ENCODE measurements at places on chromosomes 16 and 17.

- DNase-seq, result no peak
Measured at GRCh38 chr17:29216856-29217255, 29.8 kb upstream of the CRYBA1 start.

GRCh38 chr16:21301895-21302291 is 23.8 kb upstream of the CRYM start:
- no peak for DNase-seq

GRCh38 chr16:87042551-87043230 is 274.5 kb downstream of the C16orf95 start:
- no peak for DNase-seq

DNA sequence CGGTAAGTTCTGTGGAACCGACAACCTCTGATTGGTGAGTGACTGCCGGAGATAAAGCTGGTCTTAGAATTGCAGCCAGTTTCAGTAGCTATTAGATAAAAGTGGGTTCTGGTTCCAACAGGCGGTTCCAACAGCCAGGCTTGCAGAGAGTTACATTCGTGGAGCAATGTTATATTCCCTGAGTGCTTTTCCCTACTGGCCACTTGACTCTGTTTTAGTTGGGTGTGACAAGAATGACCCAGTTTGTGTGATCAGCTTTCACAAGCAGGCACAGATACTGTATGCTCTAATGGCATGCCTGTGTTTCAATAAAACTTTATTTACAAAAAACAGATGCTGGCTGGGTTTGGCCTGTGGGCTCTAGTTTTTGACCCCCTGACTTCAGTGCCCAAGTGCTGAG is 196.6 kb downstream of the SNX29 start:
- DNase-seq, result no peak

GRCh38 chr17:56125830-56126819 is 27.1 kb upstream of the ANKFN1 start:
- DNase-seq, result no peak

DNA sequence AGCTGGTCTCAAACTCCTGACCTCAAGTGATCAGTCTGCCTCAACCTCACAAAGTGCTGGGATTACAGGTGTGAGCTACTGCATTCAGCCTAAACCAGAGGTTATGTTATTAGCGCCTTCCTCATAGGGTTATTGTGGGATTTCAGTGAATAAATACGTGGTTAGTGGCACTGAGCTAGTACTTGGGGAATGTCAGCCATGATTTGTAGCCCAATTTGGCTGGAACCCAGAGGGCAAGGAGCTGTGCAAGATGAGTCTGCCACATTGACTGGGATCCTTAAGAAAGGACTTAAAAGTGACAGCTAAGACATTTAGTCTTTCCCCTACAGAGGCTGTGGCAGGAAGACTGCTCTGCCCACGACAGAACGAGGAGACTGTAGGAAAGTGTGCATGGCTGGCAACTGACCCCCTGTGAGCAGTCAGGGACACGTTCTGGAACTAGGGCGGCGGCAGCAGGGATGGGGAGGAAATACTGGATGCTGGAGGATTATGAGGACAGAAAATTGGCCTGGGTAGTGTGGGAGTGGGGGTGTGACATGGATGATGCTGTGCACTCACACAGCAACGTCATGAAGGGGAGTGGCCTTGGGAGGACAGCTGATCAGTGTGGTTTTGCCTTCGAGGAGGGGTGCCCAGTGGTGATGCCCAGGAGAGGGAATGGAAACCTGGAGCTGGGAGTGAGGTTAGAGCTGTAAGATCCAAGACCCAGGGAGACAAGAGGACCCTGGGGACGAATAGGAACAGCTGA is 14.6 kb downstream of the ATP5PD start:
- DNase-seq, result peak; percentile 47

DNA sequence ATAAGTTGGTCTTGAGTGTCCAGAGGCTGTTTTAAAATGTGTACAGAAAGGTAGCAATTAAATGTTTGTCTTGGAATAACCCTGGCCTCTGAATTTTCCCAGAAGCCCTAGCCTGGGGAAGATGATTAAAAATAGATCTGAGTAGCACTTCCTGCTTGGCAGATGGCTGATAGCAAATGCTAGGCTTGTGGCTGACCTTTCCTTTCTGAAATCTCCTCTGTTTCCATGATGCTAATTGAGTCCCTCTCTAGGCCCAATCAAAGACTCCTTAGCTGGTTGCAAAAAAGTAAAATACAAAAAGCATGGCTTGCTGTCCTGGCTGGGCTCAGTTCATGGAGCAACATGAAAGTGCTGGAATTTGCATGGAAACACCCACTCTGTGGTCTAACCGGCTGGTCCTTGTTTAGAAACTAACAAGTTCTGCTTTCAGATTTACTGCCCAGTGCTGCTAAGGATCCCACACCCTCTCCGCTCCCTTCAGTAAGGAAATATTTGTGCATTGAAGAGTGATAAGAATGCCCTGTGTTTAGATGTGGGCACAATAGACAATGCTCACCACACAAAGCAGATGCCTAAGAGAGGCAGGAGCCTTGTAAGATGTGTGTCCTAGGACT is 40.8 kb downstream of the YPEL2 start:
- DNase-seq, result no peak

DNA sequence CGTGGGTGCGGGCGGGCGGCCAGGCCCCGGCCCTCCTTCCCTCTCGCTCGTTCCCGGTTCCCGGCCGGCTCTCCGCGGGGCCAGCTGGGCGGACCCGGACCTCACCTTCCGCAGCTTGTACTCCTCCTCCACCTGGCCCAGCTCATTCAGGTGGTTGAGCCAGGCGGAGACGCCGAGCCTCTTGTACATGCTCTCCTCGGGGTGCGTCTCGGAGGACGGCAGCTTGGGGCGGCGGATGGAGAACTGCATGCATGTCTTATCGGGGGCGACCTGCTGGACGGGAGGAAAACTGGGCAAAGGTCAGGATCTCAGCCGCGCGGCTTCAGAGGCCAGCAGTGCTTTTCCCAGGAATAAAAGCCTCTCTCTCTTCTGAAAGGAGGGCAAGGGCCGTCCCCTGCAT is 85.4 kb downstream of the TBC1D16 start:
- no peak for DNase-seq

- no peak for DNase-seq
Measured at GRCh38 chr17:82407255-82407654, 10.9 kb upstream of the HEXD start.

- DNase-seq, result no peak
Measured at GRCh38 chr17:2102931-2103809, 48.3 kb downstream of the HIC1 start.

DNA sequence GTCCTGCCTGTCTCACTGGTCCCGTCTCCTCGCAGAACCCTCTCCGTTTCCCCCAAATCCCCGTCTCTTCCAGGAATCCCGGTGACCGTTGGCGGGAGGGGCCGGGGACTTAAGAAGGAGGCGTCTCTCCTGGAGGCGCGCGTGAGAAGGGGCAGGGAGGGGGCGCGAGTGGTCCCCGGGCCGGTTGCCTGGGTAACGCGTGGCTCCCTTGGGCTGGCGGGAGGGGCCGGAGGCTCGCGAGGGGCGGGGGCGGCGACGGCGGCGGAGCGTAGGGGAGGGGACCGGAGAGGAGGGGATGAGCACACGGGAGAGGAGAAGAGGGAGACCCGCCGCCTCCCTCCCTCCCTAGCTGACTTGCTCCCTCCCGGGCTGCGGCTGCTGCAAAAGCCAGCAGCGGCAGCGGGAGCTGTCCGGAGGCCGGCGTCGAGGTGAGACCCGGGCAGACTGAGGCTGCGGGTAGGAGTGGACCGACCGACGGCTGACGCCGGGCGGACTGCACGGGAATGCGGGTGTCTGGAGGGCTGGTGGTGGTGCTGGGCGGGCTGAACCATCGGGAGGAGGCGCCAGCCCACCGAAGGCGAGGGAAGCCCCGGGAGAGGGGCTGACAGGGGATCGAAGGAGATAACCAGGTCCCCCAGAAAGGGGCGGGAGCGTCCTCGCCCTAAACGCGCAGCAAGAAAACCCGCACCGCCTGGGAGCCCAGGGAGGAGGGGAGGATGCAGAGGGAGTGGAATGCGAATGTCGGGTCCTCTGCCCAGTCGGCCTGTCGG is at the start of gene PRRT2:
Gene PRRT2 (plus strand): TSS at position 298 of the 770 bp plus-strand sequence. CDS start 862 bp downstream, outside the sequence.
- no peak for DNase-seq

DNA sequence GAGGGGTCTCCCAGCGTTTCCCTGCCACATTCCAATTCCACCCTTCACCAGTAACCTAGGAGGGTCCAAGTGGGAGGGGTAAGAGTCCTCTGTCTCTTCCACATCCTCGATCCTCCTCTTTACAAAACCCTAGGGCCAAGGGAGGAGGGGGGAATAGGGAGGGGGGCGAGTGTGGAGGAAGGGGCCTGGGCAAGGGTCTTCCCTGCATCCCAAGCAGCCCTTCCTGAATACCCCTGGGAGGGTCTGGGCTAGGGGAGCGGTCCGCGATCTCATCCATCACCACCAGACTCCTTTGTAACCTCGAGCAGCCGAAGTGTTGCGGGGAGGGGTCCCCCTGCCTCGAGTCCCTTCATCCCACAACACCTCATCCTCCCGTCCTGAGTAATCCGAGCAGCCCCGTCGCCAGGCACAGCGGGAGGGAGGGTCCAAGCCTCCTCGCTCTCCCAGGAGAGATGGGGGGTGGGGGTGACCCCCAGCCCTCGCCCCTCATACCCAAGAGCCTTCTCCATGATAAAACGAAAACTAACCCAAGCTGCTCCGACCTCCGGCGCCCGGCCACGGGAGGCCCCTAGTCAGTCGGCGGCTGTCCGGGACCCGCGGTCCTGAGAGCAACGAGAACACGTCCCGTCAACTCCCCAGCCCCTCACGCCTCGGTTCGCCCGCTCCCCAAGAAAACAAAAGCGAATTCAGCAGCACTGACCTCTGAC is 502 bp downstream of the SMPD3 start:
- DNase-seq, result no peak

GRCh38 chr16:87945351-87946042 is 5.7 kb upstream of the BANP start:
- peak; percentile 68 for DNase-seq

DNA sequence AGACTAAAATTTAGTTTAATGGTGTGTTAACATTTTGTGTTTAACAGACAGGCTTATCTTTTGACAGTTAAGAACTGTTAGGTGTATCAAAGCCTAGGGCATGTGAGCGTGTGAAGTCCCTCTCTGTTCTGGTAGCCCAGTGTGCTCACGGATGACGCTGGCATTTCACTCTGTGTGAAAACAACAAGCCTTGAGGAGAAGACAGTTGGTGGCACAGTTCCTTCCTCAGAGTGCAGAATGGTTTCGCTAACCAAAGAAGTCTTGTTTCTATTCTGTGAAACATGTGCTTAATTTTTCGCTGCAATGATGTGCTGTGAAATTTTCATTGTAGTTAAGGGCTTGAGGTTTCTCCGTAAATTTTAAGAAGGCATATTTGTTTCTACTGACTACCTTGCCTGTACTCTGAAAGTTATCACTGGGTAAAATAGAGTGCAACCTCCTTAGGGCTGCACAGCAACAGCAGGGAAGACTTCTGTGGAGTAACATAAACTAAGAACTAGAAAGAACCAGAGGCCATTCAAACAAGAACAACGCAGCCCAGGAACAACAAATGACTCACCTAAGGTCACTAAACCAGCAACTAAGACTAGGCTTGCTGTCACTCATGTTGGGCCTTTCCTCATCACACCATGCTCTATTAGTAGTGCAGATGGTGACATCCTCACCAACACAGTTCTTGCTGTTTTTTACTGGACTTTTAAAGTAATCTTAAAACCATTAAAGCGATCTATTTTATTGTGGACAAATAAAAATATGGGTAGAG is 33.4 kb downstream of the BRD7 start:
- no peak for DNase-seq

DNA sequence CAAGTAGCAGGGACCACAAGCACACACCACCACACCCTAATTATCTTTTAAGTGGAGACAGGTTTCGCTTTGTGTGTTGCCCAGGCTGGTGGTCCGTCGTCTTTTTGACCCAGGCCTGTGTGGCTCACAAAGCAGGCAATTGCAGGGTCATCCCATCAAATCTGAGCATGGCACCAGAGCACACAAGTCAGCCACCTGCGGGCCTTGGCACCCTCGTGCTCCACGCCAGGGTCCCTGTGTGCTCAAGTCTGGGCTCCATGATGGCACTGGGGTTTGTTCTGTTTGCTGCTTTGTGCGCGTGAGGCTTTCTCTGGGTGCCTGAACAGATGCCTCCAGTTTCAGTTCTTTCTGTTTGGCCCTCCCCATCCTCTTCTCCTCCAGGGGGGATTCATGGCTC is 2.4 kb upstream of the CAPN15 start:
- no peak for DNase-seq

GRCh38 chr16:76696876-76697275 is 419.7 kb downstream of the CNTNAP4 start:
- no peak for DNase-seq

- DNase-seq, result no peak
Measured at GRCh38 chr16:49315602-49316001, 34.0 kb upstream of the CBLN1 start.

- DNase-seq, result no peak
Measured at GRCh38 chr17:77862890-77863813, 95.4 kb upstream of the TNRC6C start.

All from NCI-H2081 treated with DMSO at 0.1 percent for 48 hours (cell line).